ENCODE measurements at places on chromosomes 13 and 19. TPM values are rescaled to one million over a fixed set of nuclear protein-coding genes. Genes with fewer than 3 reads are reported as not detected.

MAP3K10 gene
- total RNA-seq, result 13.6 TPM

TLE6 gene
- 5.2 TPM for total RNA-seq

TGDS gene
- 6.5 TPM for total RNA-seq

ZNF98 gene
- 1.6 TPM for total RNA-seq

ZNF253 gene
- 6.6 TPM for total RNA-seq

GRCh38 chr13:26017196-26017921, 34.5 kb downstream of the SHISA2 start:
- no peak for DNase-seq

DNA sequence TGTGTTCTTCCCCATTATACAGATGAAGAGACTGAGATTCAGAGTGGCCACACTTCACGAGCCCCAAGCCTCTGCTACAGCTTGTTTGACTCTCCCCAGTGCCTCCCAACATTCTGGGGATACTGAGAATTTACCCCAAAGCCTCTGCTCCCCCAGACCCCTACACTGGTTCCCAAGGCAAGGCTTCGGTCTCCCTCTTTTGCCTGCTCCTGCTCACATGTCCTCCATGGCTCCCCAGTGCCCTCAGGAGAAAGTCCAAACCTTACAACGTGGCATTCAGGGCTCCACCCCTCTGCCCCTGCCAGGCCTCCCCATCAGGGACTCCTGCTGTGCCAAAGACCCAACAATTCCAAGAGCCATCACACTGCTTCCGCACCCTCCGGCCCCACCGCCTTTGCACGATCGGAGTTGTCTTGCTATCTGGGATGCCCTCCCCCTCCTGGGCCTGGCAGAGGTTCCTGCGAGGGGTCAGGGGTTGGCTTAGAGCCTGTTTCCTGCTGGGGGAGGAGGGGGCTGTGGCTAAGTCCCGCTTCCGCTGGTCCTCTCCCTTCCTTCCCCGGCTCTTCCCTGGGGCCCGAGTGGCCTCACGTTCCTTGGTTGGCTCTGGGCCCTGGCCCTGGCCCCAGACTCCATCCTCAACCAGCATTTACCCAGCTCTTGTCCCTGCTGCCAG, 15.4 kb downstream of the GTPBP3 start:
- DNase-seq, result no peak

DNA sequence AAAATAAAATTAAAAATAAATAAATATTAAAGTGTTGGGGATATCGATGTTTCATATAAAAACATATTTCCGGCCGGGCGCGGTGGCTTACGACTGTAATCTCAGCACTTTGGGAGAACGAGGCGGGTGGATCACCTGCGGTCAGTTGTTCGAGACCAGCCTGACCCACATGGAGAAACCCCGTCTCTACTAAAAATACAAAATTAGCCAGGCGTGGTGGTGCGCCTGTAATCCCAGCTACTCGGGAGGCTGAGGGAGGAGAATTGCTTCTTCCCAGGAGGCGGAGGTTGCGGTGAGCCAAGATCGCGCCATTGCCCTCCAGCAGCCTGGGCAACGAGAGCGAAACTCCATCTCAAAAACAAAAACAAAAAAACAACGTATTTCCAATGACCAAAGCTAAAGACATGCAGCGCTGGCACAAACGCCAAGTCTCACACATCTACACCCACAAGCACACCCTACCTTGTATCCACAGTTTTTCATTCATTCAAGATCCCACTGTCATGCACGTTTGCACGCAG, 907 bp downstream of the ZNF569 start:
- no peak for DNase-seq

DNA sequence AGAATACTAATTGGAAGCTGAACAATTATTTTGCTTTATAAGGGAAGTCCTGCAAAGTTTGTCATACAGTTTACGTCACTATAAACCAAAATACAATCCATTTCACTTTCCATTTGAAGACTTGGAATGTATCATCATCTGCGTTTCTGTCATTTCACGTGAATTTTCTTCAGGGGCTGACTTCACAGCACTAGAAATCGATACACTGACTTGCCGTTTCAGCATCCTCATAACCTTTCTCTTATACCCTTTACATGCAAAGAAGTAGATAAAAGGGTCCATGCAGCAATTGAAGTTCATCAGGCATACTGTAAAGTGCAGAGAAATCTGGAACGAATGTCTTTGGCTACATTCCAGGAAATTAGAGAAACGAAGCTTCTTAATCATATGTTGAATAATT, 12.2 kb downstream of the GPR183 start:
- DNase-seq, result no peak

DNA sequence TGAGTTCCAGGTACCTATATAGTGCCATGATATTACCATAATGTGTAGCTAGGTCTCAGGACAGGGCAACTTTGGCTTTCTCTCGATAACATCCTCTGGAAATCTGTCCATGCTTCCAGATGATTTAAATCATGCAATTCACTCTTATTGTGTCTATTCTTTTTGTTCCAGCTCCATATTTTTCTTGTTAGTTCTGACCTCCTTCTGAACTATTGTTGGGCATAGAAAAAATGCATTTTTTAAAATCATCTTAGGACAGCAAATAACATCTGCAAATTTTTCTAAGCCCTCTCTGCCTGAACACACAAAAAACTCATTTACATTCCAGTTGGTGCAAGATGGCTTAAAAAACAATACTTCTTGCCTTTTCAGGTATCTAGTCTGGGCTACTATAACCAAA, 1561.0 kb upstream of the MIR17HG start:
- DNase-seq, result no peak

DNA sequence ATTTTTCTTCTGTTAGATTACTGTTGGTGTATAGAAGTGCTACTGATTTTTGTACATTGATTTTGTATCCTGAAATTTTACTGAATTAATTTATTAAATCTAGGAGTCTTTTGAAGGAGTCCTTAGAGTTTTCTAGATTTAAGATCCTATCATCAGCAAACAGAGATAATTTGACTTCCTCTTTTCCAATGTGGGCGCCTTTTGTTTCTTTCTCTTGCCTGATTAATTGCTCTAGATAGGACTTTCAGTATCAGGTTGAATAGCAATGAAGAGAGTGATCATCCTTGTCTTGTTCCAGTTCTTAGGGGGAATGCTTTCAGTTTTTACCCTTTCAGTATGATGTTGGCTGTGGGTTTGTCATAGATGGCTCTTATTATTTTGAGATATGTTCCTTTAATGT, 5.6 kb upstream of the CD33 start:
- no peak for DNase-seq

- DNase-seq, result no peak
Measured at GRCh38 chr19:30070968-30071632, 129.1 kb downstream of the URI1 start.

All from right atrium auricular region (tissue), 2 donors.